CD4-positive, alpha-beta T cell treated with Interleukin-1 beta for 1 hour (primary cell): ENCODE measurements at places on chromosomes 16 and 17.

DNA sequence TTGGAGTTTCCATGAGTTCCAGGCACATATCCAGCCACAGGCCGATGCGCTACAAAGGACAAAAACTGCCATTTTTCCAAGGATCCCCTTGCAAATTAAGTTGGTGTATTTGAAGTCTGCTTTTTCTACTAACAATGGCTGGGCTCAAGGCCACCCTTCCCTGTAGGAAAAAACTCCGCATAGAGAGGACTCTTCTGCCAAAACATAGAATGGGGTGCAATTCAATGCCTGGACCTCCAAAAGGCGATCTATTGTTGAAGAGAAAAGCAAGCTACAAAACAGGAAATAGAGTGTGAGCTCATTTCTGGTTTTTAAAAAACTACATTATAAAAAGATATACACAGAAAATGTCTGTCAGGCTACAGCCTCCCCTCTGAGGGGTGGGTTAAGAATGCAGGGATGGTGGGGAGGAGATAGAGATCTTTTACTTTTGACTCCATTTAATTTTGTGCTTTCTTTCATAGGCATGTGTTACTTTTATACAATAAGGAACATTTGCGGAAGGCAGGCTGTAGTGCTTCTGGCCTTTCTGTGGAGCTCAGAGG lies 22.9 kb upstream of the PRSS54 start:
- DNase-seq, result no peak

GRCh38 chr16:56226845-56227525 lies 35.7 kb downstream of the GNAO1 start:
- DNase-seq, result peak; percentile 33

DNA sequence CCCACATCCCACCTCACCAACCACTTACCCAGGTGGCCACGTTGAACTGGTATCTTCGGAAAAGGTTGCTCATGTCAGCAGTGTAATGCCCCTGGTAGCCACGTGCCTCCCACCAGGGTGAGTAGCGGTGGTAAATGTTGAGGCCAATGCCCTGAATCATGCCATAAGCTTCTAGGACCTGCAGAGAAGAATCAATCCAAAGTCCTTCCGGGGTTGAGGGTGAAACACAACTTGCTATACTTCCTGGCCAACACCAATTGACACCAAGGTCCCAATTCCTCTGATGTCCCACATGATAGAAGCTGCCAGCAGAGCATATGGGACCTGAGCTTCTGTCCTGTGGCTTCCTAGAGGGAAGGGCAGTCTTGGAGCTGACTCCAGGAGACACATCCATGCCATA lies 11.3 kb upstream of the CNOT1 start:
- DNase-seq, result no peak

DNA sequence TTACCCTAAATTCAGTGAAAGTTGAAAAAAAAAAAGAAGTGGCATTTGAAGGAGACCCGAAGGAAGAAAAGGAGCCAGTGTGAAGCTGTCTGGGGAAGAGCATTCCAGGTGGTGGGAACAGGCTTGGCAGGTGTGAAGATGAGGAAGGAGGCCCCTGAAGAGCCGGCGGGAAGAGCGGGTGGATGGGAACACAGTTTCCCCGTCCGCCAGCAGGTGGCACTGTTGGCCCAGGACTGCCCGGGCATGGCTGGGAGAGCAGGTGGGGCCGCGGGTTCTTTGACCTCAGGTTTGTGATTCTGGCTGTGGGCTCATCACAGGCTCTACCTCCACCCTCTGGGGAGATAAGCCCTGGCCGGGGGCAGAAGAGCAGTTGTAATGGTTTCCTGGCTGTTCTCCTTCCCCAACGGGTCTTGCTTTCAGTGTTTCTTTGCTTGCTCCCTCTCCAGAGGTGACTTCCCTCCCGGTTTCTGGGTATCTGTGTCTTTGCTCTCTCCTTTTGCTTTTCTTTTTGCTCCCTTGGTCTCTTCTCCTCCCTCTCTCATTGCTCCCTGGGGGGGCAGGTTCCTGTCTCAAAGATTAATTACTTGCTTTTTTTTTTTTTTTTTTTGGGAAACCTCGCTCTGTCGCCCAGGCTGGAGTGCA lies 32.3 kb downstream of the RAP1GAP2 start:
- DNase-seq, result peak; percentile 76

- DNase-seq, result no peak
Observed at GRCh38 chr17:63506627-63507026, 16.5 kb upstream of the KCNH6 start.

- DNase-seq, result peak; percentile 11
Observed at GRCh38 chr17:59330053-59330942, 1.2 kb upstream of the YPEL2 start.

GRCh38 chr17:51610155-51610554 lies 349.8 kb downstream of the UTP18 start:
- no peak for DNase-seq

- no peak for DNase-seq
Observed at GRCh38 chr17:72788950-72789585, 303.4 kb downstream of the SLC39A11 start.

DNA sequence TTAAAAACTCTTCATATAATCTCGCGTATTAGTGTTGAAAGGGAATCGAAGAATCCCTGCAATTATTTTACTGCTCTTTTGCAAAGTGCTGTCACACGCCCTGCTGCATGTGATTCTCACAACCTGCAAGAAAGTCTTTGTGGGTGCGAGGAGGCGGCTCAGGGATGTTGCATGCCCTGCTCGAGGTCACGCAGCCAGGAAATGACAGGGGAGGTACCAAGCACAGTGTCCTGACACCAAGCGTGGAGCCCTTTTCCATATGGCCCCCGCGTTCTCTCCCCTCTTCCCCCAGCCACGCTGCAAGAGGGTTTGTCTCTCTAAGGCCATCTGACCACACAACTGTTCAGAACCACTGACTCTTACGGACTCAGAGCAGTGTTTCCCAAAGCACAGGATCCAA lies 37.6 kb downstream of the OR3A1 start:
- no peak for DNase-seq

- no peak for DNase-seq
Observed at GRCh38 chr16:2856061-2856670, 1.8 kb downstream of the PRSS22 start.

GRCh38 chr17:81422776-81423697 lies 27.8 kb downstream of the BAHCC1 start:
- DNase-seq, result peak; percentile 63

GRCh38 chr16:79253100-79253631 lies 347.4 kb downstream of the MAF start:
- no peak for DNase-seq

GRCh38 chr17:7839190-7839875 lies 5.3 kb downstream of the KDM6B start:
- peak; percentile 56 for DNase-seq

GRCh38 chr17:8372422-8372821 lies 4.1 kb downstream of the KRABD2 start:
- DNase-seq, result no peak

- no peak for DNase-seq
Observed at GRCh38 chr17:43856141-43856540, 9.2 kb downstream of the CD300LG start.

DNA sequence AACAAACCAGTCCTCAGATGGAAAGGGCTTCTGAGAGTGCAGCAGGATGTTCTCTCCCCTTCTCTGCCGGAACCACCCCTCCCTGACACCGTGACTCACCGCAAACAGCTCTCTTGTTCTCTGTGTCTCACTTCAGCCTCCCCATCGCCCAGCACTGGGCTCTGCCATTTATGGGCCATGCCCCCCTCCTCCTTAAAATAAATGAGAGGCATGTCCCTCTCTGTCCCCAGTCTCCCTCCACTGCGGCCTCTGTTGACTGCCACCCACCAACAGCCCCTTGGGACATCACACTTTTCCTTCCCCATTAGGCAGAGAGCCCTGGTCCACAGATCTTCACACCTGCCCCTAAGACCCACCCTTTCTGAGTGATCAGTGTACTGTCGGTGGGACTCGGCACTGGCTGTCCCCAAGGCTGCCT lies 6.3 kb downstream of the CCDC102A start:
- peak; percentile 74 for DNase-seq

- DNase-seq, result no peak
Observed at GRCh38 chr16:84166796-84167695, 19.8 kb downstream of the TAF1C start.

- DNase-seq, result no peak
Observed at GRCh38 chr17:57870283-57870635, 20.4 kb upstream of the MRPS23 start.

GRCh38 chr16:84547546-84548061 lies 43.1 kb upstream of the MEAK7 start:
- no peak for DNase-seq
